Daoy (cell line): ENCODE measurements at places on chromosomes 13 and 19.

DNA sequence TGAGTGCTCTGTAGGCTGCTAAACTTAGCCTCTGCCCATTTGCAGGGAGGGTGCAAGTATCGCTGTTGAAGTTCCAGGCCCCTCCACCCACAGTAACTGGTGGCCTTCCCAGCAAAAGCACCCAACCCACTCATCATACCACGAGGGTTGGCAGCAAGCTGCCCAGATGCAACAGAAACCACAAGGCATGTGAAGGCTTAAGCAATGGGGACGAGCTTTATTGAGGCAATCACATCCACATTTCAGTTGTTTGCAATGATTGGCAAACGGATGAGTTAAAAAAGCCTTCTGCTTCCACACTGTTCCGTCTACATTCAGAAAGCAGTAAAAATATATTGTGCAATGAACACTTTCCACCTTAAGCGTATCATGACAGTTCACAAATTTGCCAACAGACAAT is 10.3 kb downstream of the GJB6 start:
- DNase-seq, result no peak

- no peak for DNase-seq
These were observed 140.9 kb downstream of the NDFIP2 start for GRCh38 chr13:79621902-79622301.

DNA sequence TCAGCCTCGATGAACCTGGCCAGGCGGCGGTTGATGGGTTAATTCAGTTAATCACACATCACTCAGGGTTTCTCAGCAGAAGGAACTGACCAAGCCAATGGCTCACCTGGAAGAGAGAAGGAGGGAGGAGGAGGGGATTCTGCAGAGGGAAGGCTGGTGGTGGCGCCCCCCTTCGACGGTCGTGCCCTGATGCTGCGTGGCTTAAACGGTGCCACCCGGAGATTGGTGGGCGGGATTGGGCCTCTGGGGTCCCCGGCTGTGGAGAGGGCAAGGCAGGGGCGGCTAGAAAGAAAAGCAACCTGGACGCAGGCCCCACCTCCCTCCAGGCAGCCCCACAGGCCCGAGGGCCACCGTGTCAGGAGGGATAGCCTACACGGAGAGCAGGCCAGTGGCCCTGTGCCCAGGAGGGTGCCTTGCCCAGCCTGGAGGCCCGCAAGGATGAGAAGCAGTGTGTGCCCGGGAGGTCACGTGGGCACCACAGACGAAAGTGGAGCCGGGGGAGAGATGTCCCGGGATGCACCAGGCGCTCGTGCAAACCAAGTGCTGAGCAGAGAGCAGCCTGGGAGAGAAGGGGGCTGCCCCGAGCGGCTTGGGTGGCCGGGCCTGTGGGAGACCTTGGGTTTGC is 16.0 kb downstream of the CSNK1G2 start:
- DNase-seq, result no peak

DNA sequence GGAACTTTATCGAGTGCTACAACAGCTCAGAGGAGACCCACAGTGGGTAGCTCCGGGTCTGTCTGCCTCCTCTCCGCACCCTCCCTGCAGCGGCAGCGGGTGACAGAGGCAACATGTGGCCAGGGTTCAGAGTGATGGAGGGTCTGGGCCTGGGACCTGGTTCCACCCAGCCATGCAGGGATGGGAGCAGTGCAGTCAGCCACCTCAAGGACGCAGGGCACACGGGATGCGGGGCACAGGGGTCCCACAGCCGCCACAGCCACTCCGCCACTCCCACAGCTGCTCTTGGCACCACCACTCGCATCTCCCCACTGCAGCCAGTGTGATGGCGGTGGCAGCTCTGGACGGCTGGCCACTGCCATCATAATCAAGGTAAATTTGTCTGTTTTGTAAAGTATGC is 892.9 kb downstream of the OLFM4 start:
- no peak for DNase-seq

GRCh38 chr13:50188696-50189095 is 173.5 kb downstream of the KCNRG start:
- DNase-seq, result no peak

GRCh38 chr19:6705931-6706632 is 14.4 kb downstream of the C3 start:
- no peak for DNase-seq

- no peak for DNase-seq
These were observed 37.7 kb downstream of the GPR42 start for GRCh38 chr19:35408284-35409171.

- no peak for DNase-seq
These were observed 9.7 kb upstream of the LENG8 start for GRCh38 chr19:54439174-54439851.

DNA sequence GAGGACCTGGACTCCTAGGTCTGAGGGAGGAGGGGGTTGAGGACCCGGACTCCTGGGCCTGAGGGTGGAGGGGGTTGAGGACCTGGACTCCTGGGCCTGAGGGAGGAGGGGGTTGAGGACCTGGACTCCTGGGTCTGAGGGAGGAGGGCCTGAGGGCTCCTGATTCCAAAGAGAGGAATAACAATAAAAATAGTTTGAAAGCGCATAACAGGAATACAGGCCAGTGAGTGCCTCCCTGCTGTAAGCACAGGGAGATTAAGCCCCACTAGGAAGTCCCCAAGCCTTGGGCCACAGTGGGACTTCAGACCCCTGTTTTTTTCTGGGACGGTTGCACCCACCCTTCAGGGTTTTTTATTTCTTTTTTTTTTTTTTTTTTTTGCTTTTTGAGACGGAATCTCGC is 1.2 kb upstream of the SBK2 start:
- DNase-seq, result no peak

- DNase-seq, result no peak
These were observed 2.1 kb upstream of the ADPRHL1 start for GRCh38 chr13:113455384-113455783.

GRCh38 chr19:15622991-15623390 is 8.0 kb downstream of the CYP4F8 start:
- DNase-seq, result no peak

DNA sequence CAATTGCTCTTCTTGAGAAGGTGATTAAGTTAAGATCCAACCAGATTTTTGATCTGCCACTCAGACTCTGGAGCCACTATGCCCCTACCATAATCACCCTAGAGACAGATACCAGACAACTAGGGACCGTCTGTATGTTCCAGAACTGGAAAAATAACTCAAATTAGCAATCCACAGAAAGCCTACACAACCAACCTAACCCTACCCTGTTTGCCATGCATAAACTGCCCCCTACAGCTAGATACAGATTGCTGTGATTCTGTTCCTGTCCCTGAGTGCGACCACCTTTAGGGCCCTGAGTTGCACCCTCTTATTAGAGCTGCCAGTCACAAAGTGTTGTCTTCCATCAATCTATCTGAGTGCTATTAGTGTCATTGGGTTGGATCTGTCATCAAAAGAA is 929.8 kb upstream of the SLITRK1 start:
- no peak for DNase-seq

GRCh38 chr13:29294821-29295220 is 300.7 kb downstream of the SLC7A1 start:
- DNase-seq, result no peak

- no peak for DNase-seq
These were observed 526.6 kb downstream of the KLF12 start for GRCh38 chr13:73607489-73608156.

DNA sequence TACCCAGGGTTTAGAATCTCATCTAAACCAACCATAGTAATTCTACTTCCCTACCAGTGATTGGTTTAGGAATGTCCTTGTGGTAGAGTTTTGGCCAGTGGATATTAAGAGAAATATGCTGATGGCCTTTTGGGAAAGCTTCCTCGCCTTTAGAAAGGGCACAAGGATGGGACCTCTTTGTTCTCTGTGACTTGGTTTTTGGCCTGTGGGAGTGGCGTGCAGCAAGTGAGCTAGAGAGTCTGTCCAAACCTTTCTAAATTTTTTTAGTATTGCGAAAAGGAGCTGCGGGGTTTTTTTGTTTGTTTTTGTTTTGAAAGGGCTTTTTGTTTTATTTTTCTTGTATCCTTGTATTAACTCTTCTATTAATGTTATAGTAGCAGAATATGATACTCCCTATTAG is 20.6 kb downstream of the USPL1 start:
- no peak for DNase-seq

GRCh38 chr13:39038569-39039030 is 344 bp downstream of the NHLRC3 start:
- DNase-seq, result no peak

DNA sequence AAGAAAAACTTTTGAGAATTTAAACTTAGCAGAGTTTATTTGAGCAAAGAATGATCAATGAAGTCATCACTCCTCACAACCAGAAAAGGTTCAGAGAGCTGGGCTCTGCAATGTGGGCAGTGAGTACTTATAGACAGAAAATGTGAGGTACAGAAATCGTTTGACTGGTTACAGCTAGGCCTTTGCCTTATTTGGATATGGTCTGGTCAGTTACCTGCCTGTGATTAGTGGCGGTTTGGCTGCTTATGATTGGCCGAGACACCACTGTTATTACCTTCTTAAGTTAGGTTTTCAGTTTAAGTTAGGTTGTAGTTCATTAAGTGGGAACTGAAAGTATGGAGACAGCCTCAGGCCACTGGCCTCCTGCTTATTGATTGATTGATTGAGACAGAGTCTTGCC is 66.3 kb downstream of the DNAJC3 start:
- DNase-seq, result no peak

DNA sequence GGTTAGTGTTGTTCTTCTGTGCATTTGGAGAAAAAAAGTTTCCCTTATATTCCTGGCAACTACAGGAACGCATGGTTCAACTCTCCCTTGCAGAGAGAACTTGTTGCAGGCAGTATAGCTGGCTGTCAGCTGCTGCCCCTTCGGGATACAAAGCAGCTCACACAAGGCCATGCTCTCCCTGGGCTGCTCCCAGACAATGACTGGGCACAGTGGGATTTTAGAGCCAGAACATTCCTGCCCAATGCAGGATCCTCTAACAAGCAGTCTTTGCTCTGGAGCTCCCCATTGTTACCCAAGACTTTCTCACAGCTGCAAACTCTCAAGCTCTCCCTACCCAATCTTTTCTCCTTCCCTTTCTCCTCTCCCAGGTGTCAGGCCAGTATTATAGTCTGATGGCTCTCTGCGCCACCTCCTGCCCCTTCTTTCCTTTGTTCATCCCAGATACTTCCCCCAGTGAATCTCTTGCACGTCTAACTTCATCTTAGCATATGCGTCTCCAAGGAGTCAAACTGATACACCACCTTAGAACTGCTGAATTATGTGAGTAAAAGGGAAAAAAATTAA is 27.5 kb upstream of the SERPINE3 start:
- DNase-seq, result no peak

DNA sequence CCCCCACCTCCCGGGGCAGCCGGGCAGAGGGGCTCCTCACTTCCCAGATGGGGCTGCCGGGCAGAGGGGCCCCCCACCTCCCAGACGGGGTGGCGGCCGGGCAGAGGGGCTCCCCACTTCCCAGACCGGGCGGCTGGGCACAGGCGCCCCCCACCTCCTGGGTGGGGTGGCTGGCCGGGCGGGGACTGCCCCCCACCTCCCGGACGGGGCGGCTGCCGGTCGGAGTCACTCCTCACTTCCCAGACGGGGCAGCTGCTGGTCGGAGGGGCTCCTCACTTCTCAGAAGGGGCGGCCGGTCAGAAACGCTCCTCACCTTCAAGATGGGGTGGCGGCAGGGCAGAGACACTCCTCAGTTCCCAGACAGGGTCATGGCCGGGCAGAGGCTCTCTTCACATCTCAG is 43.9 kb downstream of the ZNF730 start:
- no peak for DNase-seq

DNA sequence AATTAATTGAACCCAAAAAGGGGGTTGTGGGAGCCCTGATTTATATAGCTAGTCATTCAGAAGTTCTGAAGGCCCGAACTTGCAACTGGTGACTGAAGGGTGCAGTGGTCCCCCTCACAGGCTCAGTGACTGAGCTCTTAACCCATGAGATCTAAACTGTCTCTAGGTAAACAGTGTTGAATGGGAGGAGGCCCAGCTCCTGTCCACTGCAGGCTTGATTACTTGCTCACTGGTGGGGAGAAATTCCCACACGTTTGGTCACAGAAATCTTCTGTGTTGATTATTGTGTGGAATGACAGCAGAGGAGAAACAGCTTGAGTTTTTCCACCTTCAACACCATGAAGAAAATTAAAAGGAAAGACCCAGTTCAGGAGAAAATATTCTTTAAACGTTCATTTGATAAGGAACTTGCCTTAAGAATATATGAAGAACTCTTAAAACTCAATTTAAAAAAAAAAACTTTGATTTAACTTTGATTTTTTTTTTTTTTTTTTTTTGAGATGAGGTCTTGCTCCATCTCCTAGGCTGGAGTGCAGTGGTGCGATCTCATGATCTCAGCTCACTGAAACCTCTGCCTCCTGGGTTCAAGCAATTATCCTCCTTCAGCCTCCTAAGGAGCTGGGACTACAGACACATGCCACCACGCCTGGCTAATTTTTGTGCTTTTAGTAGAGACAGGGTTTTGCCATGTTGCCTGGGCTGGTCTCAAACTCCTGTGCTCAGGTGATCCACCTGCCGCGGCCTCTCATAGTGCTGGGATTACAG is 249.3 kb downstream of the UQCRFS1 start:
- DNase-seq, result no peak

DNA sequence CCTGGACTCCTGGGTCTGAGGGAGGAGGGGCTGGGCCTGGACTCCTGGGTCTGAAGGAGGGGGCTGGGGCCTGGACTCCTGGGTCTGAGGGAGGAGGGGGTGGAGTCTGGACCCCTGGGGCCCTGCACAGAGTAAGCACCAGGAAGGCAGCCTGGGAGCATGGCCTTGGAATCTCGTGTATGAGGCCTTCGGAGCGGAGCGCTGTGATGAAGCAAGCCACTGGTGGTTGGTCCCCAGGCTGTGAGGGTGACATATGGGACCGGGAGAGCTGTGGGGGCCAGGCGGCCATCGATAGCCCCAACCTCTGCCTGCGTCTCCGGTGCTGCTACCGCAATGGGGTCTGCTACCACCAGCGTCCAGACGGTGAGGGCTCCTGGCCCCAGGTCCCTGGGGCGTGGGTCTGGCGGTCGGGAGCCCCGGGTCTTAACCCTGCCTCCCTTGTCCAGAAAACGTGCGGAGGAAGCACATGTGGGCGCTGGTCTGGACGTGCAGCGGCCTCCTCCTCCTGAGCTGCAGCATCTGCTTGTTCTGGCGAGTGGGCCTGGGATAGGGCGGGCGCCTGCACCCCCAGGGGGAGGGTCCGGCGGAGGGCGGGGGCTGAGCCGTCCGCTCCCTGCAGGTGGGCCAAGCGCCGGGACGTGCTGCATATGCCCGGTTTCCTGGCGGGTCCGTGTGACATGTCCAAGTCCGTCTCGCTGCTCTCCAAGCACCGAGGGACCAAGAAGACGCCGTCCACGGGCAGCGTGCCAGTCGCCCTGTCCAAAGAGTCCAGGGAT is 918 bp downstream of the TMEM190 start:
- DNase-seq, result no peak
